ENCODE measurements at places on chromosomes 2 and 18.
A peak's percentile ranks its signal among the peaks of the same experiment; 100 is the strongest.

DNA sequence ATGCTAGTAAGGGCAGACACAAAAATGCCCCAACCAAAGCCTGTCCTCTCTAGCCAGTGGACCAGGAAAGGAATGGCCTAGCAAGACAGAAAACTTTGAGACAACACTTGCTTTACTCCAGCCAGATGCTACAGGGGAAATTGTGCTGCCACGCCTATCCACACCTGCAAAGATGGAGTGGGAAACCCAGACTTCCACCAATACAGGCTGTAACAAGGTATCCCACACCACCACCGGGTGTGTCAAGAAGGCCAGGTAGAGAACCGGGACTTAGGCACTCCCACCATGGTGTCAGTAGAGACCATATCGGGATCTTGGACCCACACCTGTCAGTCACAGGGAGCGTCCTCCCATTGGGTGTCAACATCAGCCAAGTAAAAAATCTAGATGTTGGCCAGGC, 16.2 kb upstream of the ESPNL start:
- no peak for DNase-seq

DNA sequence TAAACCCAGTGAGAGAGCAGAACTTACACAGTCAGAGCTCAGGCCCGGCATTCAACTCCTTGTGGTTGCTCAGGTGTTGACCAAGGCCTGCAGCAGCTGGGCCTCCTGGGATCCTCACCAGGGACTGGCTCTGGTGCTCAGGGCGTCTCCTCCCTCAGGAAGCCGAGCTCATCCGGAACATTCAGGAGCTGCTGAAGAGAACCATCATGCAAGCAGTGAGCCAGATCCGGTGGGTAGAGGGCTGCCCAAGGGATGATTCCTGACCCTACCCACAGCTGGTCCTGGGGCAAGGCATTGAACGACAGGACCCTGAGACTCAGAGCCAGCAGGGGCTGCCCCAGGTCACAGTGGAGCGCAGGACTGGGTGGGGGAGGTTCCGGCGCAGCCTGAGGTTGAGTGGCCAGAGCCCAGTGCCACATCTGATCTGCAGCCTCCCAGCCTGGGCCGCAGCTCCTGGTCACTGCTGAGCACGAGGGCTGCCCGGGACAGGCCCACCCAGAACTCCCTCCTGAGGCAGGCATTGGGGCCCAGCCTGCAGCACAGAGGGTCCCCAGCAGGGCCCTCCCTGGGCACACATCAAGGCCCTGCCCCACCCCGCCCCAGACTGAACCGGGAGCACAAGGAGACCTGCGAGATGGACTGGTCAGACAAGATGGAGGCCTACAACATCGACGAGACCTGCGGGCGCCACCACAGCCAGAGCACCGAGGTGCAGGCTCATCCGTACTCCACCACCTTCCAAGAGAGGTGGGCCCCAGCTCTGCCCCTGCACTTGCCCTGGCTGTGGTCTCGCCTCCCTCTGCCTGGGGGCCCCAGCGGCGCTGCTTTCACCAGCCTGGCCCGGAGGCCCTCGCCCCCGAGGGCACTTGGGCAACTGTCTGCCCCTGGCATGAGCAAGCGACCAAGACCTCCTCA, 2.4 kb downstream of the TEKT4 start:
- no peak for DNase-seq

DNA sequence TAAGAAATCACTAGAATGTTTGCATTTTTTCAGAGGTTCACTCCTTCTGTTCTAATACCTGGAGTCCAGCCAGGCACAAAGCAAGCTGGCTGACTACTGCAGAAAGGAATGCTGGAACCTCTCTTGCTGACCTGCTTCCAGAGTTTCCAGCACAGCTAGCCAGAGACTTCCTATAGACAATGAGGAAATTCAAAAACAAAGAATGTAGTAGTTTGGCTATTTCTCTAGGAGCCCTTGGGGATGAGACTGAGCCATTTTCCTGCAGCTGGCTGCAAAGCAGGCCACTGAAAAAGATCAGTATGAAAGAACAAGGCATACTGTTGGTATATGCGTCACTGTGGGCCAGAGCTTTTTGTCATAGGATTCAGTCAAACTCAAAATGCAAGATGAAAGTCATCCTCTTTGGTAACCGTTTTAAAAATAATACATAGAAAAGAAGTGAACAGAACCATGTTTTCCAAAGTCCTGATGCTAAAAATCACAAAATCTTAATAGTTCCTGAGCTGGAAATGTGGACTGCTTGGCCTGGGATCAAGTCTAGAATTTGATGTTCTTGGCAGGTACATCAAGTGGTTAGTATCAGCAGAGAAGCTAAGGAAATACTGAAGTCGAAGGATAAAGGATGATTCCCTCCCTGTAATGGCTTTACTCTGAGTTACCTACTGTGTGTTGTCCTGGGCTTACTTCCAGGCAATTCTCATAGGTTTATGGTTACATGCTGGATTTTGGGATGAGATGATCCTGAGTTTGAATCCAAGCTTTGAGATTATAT, 9.0 kb upstream of the DSEL start:
- no peak for DNase-seq

- no peak for DNase-seq
Measured at GRCh38 chr2:174682007-174682577, 82.2 kb downstream of the CHRNA1 start.

DNA sequence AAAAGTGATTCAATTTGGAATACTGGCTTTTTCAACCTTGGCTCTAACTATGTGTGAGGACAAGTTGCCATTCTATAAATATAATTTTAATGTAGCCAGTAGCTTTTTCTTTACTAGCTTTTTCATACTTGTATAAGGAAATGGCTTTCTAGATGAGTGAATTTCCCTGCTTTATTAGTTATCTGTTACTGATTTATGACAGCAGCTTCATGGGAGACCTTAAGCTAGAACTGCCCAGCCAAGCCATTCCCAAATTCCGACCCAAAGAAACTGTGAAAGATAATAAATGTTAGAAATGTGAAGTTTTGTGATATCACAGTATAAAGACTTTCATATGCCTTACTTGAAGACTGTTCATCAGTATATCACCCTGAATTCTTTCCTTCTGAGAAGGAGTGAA, 32.3 kb downstream of the BABAM2 start:
- DNase-seq, result no peak

- no peak for DNase-seq
Measured at GRCh38 chr2:118835746-118836410, 11.6 kb downstream of the EN1 start.

GRCh38 chr2:199977984-199978415, 22.6 kb downstream of the MAIP1 start:
- DNase-seq, result no peak

DNA sequence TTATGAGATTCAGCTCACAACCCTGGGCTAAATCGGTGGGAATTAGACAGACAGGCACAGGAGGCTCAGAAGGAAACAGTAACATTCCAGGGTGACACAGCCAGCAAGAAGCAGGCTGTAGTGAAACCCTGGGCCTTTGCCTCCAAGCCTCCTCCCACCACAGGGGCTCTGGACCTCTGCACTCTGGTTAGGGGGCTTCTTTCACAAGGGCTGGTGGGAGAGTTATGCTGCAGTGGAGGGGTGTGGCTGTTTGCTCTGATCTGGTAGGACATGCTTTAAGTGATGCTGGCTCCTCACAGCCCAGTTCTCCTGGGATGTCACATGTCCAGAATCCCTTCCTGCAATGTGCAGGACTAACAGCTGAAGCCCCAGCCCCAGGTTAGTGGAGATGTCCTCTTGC, 109.9 kb downstream of the TGFA start:
- DNase-seq, result no peak

DNA sequence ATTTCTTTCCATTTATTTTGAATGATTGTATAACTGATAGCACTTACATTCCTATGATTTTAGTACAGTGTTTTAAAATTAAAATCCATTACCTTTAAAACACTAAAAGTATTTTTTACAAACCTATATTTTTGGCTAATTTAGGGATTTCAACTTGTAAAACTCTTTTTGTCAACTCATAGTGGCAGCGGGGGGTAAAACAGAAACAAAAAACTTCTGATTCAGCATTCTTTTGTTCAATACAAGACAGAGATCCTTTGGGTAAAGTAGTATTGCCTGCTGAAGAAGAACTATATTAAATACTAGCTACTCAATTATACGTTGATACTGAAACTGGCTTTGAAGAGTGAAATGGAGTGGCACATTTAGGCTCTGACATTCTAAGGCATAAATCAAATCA, 437.4 kb upstream of the CDH19 start:
- no peak for DNase-seq

DNA sequence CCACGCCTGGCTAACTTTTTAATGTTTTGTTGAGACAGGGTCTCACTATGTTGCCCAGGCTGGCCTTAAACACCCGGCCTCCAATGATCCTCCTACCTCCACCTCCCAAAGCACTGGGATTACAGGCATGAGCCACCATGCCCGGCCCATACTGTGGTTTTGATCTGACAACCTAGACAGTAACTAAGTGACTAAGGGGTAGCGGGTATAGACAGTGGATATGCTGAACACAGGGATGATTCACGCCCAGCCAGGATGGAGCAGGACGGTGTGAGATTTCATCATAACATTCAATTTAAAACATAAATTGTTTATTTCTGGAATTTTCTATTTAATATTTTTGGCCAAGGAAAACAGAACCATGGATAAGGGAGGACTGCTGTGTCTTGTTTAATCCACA, 36.0 kb upstream of the YPEL5 start:
- DNase-seq, result no peak

- no peak for DNase-seq
Measured at GRCh38 chr2:203728321-203728720, 21.9 kb downstream of the CD28 start.

GRCh38 chr2:170524828-170525565, 190.1 kb upstream of the SP5 start:
- DNase-seq, result no peak

- DNase-seq, result no peak
Measured at GRCh38 chr2:226754821-226755604, 44.6 kb downstream of the IRS1 start.

DNA sequence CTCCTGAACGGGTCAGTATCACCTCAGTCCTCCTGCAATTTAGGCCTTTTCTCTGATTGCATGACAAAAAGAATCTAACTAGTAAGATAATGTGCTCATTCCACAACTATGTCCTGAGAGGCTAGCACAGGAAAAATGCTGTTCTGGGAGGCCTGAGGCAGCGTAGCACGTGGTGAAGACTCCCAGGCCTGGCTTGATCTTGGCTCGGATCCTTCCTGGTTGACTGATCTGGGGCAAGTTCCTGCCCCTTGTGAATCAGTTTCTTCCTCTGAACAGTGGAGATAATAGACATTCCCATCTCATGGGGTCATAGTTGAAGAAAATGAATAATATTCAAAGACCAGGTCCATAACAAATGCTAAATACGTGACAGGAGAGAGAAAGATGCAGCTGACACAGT, 12.3 kb downstream of the FBLN7 start:
- no peak for DNase-seq

DNA sequence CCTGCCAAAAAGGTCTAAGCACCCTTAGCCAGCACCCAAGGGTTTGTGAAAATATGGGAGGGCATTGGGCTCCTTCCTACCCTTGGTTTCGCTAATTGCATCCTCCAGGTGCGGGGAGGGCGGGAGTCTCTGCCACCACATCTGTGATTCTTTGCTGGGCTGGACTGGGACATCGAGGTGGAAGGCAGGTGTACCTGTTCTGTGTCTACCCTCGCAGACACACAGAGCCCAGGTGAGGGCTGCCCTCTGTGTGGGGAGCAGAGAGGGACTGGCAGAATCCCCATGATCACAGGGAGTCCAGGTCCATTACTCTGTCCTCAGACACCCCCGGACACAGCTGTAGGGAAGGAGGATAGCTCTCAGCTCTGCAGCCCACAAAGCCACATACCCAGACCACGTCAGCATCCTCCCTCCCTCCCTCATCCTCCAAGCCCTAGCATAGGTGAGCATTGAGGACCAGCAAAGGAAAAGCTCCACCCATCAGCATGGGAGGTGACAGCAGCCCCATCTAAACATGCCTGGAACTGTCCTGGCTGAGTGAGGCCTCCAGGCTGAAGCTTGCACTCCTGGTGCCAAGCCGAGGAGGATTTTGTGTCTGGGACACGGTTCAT, 49.8 kb downstream of the PLB1 start:
- no peak for DNase-seq

GRCh38 chr2:174486563-174487107, at the start of gene GPR155:
Gene GPR155 (minus strand): TSS chr2:174487029. CDS start chr2:174481956, 5,073 bp downstream.
- DNase-seq, result peak; percentile 44

DNA sequence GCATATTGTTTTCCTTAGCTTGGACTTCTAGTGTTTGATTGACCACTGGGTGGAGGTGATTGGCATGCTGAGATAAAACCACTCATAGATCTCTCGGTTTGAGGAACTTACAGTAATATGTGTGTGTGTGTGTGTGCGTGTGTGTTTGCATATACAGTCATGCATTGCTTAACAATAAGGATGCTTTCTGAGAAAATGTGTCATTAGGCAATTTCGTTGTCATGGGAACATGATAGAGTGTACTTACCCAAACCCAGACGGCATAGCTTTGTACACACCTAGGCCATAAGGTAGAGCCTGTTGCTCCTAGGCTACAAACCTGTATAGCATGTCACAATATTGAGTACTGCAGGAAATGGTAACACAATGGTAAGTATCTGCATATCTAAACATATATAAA, 167.3 kb downstream of the NYAP2 start:
- DNase-seq, result no peak

GRCh38 chr2:236830926-236831325, 254.8 kb upstream of the COPS8 start:
- DNase-seq, result no peak

GRCh38 chr2:101518578-101519492, 43.9 kb upstream of the RFX8 start:
- peak; percentile 22 for DNase-seq

DNA sequence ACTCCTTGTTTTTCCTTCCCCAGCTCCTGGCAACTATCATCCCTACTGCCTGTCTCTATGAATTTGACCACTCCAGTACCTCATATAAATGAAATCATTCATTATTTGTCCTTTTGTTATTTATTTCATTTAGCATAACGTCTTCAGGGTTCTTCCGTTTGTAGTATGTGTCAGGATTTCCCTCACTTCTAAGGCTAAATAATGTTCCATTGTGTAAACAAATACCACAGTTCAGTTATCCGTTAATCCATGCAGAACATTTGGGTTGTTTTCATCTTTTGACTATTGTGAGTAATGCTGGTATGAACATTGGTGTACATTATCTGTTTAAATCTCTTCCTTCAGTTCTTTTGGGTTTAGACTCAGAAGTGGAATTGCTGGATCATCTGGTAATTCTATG, 18.8 kb downstream of the DYNC2LI1 start:
- no peak for DNase-seq

GRCh38 chr2:47239119-47239969, 84.2 kb upstream of the STPG4 start:
- no peak for DNase-seq

DNA sequence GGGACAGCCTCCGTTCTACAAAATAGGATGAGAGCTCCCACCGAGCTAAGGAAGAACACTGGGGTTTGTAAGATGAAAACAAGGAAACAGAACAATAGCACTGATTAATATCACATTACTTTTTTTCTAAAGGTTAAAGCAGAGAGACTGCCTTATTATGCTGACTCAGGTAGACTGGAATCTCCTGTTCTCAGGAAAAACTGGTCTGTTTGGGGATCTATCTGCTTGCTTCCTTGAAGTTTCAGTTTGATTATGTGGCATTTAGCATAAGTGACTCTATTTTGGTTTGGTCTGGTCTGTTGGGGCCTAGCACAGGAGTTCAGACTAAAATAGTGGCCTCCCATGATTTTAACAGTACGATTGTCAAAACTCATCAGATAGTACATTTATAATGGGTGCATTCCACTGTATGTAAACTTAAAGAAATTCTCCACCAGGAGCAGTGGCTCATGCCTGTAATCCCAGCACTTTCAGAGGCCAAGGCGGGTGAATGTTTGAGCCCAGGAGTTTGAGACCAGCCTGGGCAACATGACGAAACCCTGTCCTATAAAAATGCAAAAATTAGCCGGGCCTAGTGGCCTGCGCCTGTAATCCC, 64.1 kb upstream of the NDUFV2 start:
- no peak for DNase-seq

- DNase-seq, result no peak
Measured at GRCh38 chr2:4256351-4256750, 553.0 kb downstream of the DCDC2C start.
